ENCODE measurements at places on chromosomes 3 and 15.

DNA sequence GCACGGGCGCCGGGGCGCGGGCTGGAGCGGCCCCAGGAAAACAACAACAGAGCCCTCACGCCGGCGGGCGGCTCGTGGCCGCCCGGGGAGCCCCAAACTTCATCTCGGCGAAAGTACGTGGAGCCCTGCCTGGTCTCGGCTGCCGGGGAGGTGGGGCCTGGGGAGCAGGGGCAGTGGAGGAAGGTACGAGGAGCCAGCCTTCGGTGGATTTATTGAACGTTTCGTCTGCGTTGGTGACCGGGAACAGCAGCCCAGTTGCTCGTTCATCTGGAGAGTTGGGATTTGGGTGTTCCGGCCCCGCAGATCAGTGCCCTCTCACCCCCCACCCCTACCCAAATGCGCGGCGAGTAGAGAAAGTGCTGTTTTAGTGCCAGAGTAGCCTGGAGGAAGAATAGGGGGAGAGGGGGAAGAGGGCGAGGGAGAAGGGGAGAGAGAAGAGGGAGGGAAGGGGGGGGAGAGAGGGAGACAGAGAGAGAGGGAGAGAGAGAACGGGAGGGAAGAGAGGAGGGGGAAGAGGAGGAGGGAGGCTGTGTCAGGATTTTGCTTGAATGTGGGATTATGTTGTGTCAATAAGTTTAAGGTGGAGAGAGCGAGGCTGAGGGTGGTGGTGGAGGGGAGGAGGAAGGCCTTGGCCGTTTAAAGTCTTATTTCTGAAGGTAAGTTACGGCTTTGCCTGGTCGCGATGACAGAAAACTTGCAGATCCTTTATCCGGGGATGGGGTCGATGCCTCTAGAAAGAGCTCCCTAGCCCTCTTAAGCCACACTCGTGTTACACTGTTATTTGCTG, 970 bp downstream of the BBX start:
- DNase-seq = peak; percentile 31

DNA sequence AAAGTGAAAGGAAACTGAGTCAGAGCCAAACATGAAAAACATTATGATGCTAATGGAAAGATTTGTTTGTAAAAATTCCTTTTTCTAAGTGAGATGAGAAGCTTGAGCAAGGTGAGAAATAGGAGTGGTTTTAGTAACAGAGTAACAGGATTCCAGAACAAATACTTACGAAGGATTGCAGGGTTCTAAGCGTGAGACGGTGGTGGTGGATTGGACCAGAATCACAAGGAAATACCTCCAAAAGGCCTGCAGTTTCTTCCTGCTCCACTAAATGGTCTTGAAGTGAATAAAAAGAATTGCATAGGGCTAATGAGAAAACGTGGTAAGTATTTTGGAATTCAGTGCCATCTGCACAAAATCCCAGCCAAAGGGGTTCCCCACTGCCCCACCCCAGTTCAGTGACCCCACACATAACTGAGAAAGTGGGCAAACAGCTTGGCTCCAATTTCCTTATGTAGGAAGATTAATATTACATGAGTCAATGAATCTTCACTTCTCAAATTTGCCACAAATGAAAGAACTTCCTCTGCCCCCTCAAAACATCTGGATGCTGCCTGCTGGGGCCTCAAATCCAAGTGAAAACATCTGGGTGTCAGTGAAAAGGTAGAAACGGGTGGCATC, 283.8 kb upstream of the NR2F2 start:
- no peak for DNase-seq

GRCh38 chr3:69649120-69650065, 89.9 kb upstream of the MITF start:
- DNase-seq = no peak

DNA sequence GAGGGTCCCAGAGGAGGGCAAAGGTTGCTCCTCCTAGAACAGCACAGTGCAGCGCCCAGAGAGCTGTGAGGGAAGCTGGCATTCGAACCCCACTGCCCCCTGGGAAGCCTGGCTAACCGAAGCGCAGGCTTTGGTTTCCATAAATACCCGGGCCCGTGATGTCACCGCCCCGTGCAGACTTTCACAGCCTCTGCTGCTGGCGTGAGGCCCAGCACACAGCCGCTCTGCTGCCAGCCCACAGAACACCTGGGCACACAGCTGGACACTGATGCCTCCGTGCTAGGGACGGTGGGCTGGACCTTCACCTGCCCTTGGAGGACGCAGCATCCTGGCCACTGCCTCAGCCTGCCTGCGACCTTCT, 1.0 kb downstream of the IQSEC1 start:
- no peak for DNase-seq

DNA sequence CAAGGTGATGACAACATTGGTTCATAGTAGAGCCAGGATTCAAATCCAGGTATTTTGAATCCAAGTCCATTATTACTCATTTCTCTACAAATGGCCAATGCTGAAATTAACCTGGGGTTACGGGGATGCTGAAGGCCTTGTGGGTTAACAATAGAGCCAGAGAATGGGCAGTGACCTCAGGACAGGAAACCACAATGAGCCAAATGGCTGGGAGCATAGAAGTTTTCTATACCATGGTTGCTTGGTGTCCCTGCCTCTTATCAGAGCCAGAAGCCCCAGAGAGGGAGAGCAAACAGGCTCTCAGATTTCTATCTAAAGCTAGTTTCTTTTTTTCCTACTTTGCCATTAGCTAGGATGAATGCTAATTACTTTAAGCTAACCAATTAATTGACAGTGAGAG, 82.3 kb downstream of the TNIK start:
- DNase-seq = no peak

- DNase-seq = no peak
Measured at GRCh38 chr3:11588755-11589154, 55.0 kb downstream of the VGLL4 start.

- DNase-seq = no peak
Measured at GRCh38 chr3:58093574-58094195, 85.5 kb downstream of the FLNB start.
